ENCODE measurements at places on chromosomes 16 and 17. TPM values are rescaled to one million over a fixed set of nuclear protein-coding genes. Genes with fewer than 3 reads are reported as not detected.
A peak's percentile ranks its signal among the peaks of the same experiment; 100 is the strongest.

GRCh38 chr16:81432937-81433557 lies 11.6 kb upstream of the CMIP start:
- H3K27me3 ChIP-seq = no peaks in the 10 kb centered on the region
- DNase-seq = no peak
- no peaks in the 10 kb centered on the region for H3K4me1 ChIP-seq
- H3K36me3 ChIP-seq = no peaks in the 10 kb centered on the region
- H3K27ac ChIP-seq = no peak overlapping the region

Gene NECAB2
- 47.0 TPM for polyA plus RNA-seq

DNA sequence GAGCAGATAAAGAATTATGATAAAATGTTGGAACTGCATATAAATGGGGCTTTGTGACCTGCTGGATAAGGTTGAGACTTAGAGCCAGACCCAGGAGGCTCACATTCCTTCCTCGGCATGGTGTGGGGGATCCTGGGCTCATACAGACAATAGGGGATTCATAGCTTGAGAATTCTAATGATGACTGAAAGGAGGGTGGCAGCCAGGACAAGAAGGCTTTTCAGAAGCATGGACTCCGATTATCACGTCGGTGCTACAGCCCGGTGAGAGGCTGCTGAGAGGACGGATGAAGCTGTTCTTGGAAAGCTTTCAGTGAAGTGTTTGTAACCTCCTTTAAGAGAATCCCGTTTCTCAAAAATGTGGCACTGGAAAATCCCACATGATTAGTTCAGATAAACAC lies 167.2 kb downstream of the ANKFN1 start:
- H3K27me3 ChIP-seq = no peaks in the 10 kb centered on the region
- DNase-seq = no peak
- H3K4me3 ChIP-seq = no peak overlapping the region
- no peaks in the 10 kb centered on the region for H3K4me1 ChIP-seq

Gene RAB11FIP4
- polyA plus RNA-seq = 10.0 TPM

DNA sequence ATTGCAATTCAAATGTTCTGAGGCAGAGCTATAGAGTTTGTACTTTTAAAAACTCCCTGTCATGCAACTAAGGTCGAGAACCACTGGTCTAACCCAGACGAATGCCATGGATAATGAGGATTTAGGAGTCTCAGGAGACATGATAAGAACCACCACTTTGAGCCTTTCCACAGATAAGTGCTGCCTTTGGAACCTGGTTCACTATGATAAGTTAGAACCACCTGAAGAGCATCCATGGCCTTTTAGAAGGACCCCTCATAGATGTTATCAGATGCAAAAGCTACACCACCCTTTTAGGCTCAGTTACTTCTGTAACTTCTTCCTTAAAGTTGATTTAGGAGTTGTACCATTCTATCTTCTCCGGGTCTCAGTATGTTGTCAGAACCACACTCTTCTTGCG lies 350.6 kb upstream of the CCL2 start:
- H3K4me3 ChIP-seq = no peak overlapping the region
- no peaks in the 10 kb centered on the region for H3K36me3 ChIP-seq
- no peaks in the 10 kb centered on the region for H3K27me3 ChIP-seq
- no peak overlapping the region for H3K27ac ChIP-seq
- H3K4me1 ChIP-seq = no peaks in the 10 kb centered on the region
- no peak for DNase-seq

- H3K27me3 ChIP-seq = no peaks in the 10 kb centered on the region
- peak; percentile 66 for DNase-seq
- H3K4me3 ChIP-seq = no peak overlapping the region
These were observed 32.5 kb downstream of the HOXB1 start for GRCh38 chr17:48498164-48498850.

DNA sequence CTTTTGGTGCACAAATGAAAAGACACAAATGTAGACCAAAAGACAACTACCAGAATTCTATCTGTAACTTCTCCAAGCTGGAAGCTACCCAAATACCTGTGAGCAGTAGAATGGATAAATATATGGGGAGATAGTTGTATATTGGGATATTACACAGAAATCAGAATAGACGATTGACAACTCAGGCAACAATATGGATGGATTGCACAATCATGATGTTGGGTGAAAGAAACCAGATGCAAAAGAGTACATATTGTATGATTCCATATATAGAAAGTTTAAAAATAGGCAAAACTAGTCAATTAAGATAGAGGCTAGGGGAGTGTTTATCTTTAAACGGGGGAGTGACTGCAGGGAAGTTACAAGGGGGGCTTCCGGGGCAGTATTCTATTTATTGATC lies 77.5 kb upstream of the NKD1 start:
- H3K4me1 ChIP-seq = no peaks in the 10 kb centered on the region
- no peaks in the 10 kb centered on the region for H3K36me3 ChIP-seq
- no peak overlapping the region for H3K27ac ChIP-seq
- H3K27me3 ChIP-seq = no peaks in the 10 kb centered on the region
- H3K4me3 ChIP-seq = no peak overlapping the region

DNA sequence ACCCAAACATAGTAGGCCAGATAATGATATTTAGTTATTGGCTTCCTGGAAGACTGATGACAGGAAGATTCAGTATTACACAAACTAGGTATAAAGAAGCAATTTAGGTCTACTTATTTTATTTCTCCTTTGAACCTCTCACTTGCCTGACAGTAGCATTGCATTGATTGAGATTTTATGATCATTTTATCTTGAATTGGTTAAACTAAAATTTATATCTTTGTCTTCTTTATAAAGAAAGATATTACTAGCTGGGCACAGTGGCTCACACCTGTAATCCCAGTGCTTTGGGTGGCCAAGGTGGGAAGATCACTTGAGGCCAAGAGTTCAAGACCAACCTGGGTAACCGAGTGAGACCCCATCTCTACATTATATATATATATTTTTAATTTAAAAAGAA lies 14.4 kb downstream of the HLF start:
- DNase-seq = no peak
- H3K4me3 ChIP-seq = no peak overlapping the region
- peaks cover 7% of the 10 kb centered on the region for H3K36me3 ChIP-seq
- H3K4me1 ChIP-seq = peaks cover 31% of the 10 kb centered on the region
- H3K27ac ChIP-seq = no peak overlapping the region

- no peak overlapping the region for H3K4me3 ChIP-seq
- no peak for DNase-seq
- no peaks in the 10 kb centered on the region for H3K36me3 ChIP-seq
- H3K27me3 ChIP-seq = no peaks in the 10 kb centered on the region
- peaks cover 7% of the 10 kb centered on the region for H3K4me1 ChIP-seq
These were observed 68.9 kb upstream of the HNF1B start for GRCh38 chr17:37813751-37814150.

- no peak overlapping the region for H3K27ac ChIP-seq
- H3K4me3 ChIP-seq = no peak overlapping the region
- no peaks in the 10 kb centered on the region for H3K27me3 ChIP-seq
These were observed 44.3 kb downstream of the WNT3 start for GRCh38 chr17:46774108-46774737.

DNA sequence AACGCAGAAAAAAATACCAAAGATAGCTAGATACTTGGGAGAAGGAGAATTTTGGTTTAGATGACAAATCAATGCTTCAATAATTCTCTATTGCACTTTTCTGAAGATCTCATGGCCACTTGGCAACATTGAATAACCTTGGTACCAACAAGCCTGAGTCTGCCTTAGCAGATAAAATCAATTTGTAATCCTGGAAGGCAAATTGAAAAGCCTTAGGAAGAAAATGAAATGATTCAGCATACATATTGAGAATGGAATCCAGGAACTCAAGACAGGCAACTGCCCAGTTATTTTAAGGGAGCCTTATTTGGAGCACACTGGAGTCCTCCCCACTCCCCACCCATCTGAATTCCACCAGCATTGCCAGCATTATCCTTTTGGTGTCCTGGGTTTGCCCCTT lies 109.3 kb upstream of the SOX9 start:
- no peak overlapping the region for H3K4me3 ChIP-seq
- DNase-seq = no peak
- no peaks in the 10 kb centered on the region for H3K4me1 ChIP-seq
- H3K27me3 ChIP-seq = no peaks in the 10 kb centered on the region

GRCh38 chr17:1168533-1169220 lies 11.1 kb downstream of the ABR start:
- DNase-seq = peak; percentile 84
- peaks cover 8% of the 10 kb centered on the region for H3K4me1 ChIP-seq
- H3K27me3 ChIP-seq = no peaks in the 10 kb centered on the region
- H3K27ac ChIP-seq = no peak overlapping the region
- no peak overlapping the region for H3K4me3 ChIP-seq
- H3K36me3 ChIP-seq = no peaks in the 10 kb centered on the region

GRCh38 chr16:84362471-84362941 lies 5.8 kb upstream of the ATP2C2 start:
- H3K4me3 ChIP-seq = no peak overlapping the region
- H3K36me3 ChIP-seq = no peaks in the 10 kb centered on the region
- H3K27me3 ChIP-seq = peaks cover 5% of the 10 kb centered on the region

Gene KRTAP9-8
- polyA plus RNA-seq = not detected

DNA sequence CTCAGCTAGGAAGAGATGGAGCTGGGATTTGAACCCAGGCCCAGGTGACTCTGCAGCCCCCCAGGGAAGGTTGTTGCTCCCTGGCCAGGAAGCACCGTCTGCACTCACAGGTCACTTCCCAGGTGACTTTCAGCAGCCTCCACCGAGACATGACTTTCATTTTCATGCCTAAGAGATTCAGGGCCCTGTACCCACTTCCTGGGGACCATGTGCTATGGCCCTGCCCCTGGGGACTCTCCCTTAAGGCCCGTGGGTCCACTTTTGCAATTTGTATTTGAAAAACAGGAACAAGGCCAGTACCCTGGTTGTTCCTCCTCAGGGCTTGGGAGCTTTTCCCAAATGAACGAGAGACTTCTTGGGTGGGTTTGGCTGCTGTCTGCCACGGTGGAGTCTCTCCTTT lies 191.0 kb downstream of the IRF8 start:
- H3K27me3 ChIP-seq = no peaks in the 10 kb centered on the region
- no peak overlapping the region for H3K4me3 ChIP-seq
- no peaks in the 10 kb centered on the region for H3K36me3 ChIP-seq
- no peaks in the 10 kb centered on the region for H3K4me1 ChIP-seq

Gene GJD3
- not detected for polyA plus RNA-seq

DNA sequence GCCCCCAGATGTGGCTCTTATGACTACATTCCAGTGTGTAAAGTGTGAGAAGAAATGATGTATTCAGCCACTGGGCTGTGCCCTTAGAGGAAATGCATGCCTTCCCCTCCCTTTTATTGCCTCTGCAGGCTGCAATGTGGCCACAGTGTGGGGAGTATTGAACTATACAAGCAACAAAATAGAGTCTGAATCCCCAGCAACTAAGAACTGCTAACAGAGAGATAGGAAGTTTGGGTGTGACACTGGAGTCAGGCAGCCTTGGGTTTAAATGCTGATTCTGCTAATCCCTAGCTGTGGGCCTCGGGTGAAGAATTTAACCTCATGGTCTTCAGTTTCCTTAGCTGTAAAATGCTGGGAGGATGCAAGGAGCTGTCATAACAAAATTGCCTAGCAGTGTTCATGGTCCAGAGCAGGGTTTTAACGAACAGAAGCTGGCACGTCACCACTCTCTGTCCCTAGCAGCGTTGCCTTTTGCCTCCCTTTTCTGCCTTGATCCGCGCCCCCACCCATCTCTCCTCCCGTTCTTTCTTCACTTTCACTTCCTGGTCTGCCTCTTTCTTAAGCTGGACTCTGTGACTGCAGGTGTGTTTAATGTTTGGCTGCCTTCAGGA lies 50.3 kb downstream of the KPNA2 start:
- H3K4me1 ChIP-seq = no peaks in the 10 kb centered on the region
- no peaks in the 10 kb centered on the region for H3K27me3 ChIP-seq

- no peak overlapping the region for H3K27ac ChIP-seq
- H3K36me3 ChIP-seq = no peaks in the 10 kb centered on the region
- no peaks in the 10 kb centered on the region for H3K4me1 ChIP-seq
- H3K27me3 ChIP-seq = no peaks in the 10 kb centered on the region
- no peak overlapping the region for H3K4me3 ChIP-seq
These were observed 91.1 kb downstream of the SSH2 start for GRCh38 chr17:29838961-29839360.

GRCh38 chr17:64091571-64091970 lies 38.4 kb downstream of the ERN1 start:
- H3K36me3 ChIP-seq = peaks cover under 1% of the 10 kb centered on the region
- DNase-seq = no peak

- peaks cover 37% of the 10 kb centered on the region for H3K4me1 ChIP-seq
- peak overlapping the region; percentile 30 for H3K27ac ChIP-seq
- H3K4me3 ChIP-seq = no peak overlapping the region
- H3K36me3 ChIP-seq = no peaks in the 10 kb centered on the region
These were observed 2.3 kb downstream of the NAT9 start for GRCh38 chr17:74773871-74774286.

DNA sequence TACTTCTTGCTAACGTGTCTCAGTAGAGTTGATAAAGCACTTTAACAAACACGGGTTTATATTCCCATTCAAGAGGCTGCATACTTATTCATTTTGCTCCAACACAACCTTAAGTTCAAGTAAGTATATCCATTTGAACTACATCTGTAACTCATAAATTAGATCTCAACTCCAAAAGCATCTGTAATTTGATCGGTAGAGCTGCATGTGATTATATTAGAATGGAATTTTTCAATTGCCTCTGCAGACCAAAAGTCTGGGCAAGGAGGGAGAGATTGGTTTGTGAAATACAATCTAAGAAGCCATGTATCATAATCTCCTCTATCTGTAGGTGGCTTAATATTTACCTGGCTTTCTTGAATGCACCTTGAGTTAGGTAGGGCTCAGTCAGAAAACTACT lies 371.0 kb downstream of the RBFOX1 start:
- H3K4me3 ChIP-seq = no peak overlapping the region
- no peak overlapping the region for H3K27ac ChIP-seq
- no peaks in the 10 kb centered on the region for H3K36me3 ChIP-seq
- no peaks in the 10 kb centered on the region for H3K4me1 ChIP-seq

Gene EPX
- polyA plus RNA-seq = not detected

Gene KDM6B
- polyA plus RNA-seq = 3.9 TPM

DNA sequence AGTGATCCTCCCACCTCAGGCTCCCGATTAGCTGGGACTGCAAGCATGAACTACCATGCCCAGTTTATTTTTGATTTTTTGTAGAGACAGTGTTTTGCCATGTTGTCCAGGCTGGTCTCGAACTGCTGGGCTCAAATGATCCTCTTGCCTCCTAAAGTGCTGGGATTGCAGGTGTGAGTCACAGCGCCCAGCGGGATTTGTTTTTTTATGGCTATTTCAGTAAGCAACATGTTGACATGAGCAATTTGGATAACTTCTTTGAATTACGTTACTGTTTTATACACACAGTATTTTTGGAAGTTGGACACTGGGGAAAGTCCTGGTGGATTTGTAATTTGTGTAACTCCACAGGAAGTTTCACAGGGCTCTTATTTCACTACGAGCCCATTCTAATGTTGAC lies 18.5 kb upstream of the RHOT1 start:
- no peaks in the 10 kb centered on the region for H3K36me3 ChIP-seq
- no peaks in the 10 kb centered on the region for H3K27me3 ChIP-seq
- DNase-seq = no peak
- no peaks in the 10 kb centered on the region for H3K4me1 ChIP-seq

- no peak overlapping the region for H3K27ac ChIP-seq
- no peaks in the 10 kb centered on the region for H3K4me1 ChIP-seq
- no peaks in the 10 kb centered on the region for H3K27me3 ChIP-seq
- H3K4me3 ChIP-seq = no peak overlapping the region
These were observed 46.4 kb downstream of the NKD1 start for GRCh38 chr16:50594308-50595260.

GRCh38 chr16:73091174-73091573 lies 43.2 kb upstream of the ZFHX3 start:
- H3K36me3 ChIP-seq = no peaks in the 10 kb centered on the region
- no peak overlapping the region for H3K4me3 ChIP-seq
- no peaks in the 10 kb centered on the region for H3K4me1 ChIP-seq

Measured in kidney (tissue), 22 donors.